ENCODE measurements at places on chromosomes 7 and 10.
A peak's percentile ranks its signal among the peaks of the same experiment; 100 is the strongest.

- DNase-seq, result peak; percentile 76
Observed at GRCh38 chr10:95214793-95215192, 20.8 kb downstream of the ACSM6 start.

DNA sequence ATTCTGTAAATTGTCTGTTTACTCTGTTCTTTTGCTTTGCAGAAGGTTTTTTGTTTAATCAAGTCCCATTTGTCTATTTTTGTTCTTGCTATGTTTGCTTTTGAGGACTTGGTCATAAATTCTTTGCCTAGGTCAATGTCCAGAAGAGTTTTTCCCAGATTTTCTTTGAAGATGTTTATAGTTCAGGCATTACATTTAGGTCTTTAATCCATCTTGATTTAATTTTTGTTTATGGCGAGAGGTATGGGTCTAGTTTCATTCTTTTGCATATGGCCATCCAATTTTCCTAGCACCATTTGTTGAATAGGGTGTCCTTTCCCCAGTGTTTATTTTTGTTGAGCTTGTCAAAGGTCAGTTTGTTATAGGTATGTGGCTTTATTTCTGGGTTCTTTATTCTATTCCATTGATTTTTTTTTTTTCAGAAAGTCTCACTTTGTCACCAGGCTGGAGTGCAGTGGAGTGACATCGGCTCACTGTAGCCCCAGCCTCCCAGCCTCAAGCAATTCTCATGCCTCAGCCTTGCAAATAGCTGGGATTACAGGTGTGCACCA is 11.6 kb upstream of the ENTPD7 start:
- DNase-seq, result no peak

- no peak for DNase-seq
Observed at GRCh38 chr7:16908561-16908960, 26.8 kb upstream of the AGR3 start.

- DNase-seq, result no peak
Observed at GRCh38 chr7:21893401-21893800, 52.3 kb downstream of the CDCA7L start.

- no peak for DNase-seq
Observed at GRCh38 chr7:36216063-36216684, 63.1 kb downstream of the EEPD1 start.

GRCh38 chr7:135128931-135129330 is 18.9 kb upstream of the TMEM140 start:
- no peak for DNase-seq

DNA sequence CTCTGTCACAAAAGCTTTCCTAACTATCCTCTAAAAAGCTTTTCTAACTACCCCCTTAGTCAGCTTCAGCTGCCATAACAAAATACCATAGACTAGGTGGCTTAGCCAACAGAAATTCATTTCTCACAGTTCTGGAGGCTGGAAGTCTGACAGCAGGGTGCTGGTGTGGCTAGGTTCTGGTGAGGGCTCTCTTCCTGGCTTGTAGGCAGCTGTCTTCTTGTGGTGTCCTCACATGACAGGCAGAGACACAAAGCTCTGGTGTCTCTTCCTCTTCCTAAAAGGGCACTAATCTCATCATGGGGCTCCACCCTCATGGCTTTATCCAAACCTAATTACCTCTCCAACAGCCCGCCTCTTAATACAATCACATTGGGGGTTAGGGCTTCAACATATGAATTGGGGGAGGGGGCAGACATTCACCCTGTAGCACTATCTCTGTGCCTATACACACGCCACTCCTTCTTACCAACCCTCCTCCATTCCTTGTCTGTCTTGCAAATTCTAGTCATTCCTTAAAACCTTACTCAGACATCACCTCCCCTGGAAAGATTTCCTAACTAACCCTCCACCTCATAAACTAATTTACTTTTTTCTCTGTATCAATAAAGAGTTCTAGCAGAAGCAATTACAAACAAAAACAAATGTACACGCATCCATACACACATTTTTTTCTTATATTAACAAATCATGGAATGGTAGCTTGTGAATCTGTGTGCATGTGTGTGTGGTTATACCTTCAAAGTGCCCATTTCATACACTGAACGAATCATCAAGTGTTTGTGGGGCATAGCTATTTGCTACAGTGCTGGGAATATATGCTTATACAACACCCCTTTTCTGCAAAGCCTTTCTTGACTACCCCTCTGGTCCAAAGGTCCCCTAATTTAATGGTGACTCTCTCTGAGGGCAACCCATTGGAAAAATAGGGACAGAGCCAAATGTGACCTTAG is 26.4 kb downstream of the RHOBTB1 start:
- no peak for DNase-seq

GRCh38 chr10:60171436-60172013 is 218.2 kb downstream of the ANK3 start:
- peak; percentile 5 for DNase-seq

- no peak for DNase-seq
Observed at GRCh38 chr7:6430271-6430940, 17.3 kb downstream of the DAGLB start.

GRCh38 chr7:47405286-47405904 is 176.5 kb downstream of the TNS3 start:
- DNase-seq, result no peak

DNA sequence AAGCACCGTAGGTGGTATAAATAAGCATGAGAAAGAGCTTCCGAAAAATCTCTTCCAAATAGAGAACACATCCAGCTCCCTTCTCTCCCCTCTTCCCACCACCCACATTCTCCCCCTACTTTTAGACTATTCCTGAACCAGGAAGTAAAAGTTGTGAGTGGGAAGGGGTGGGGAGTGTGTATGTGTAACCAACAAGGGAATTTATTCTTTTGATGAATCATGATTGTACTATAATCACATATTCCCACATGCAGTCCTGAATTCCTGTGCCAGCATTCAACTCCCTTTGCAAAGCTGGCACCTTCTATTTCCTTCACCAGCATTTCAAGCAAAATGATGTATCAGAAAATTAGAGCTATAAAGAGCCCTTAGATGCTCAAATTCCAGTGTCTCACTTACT is 230.6 kb upstream of the CHRM2 start:
- no peak for DNase-seq

- DNase-seq, result peak; percentile 24
Observed at GRCh38 chr7:70829221-70830059, 302.5 kb upstream of the GALNT17 start.

DNA sequence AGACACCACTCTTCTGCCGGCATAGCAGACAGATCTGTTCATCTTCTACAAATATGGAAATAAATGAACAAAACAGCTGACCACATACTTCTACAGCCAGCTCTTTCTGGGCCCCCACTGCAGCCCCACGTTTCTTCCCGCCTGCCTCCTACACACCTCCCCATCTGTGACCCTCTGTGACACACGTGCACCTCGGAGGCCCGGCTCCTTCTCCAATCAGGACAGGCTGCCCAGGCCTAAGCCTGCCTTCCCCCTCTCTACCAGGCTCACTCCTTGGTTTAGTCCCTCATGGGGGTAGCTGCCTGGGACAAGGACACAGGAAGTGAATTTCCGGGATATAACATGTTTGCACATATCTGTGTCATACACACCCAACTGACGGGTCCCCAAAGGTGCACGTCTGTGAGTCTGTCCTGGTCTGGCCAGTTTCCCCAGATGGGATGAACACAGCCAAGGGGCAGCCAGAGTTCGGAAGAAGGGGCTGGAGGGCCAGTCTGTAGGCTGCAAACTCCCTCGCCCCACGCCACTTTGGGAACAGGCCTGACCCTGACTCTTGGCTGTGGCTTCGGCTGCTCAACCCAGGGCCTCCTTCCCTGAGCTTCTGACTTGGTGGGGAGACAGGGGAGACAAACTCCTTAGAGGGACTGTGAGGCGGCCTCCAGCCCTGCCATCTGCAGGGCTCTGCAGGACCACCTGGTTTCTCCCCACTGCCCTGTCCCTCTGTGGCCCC is 30.3 kb downstream of the PITRM1 start:
- no peak for DNase-seq

DNA sequence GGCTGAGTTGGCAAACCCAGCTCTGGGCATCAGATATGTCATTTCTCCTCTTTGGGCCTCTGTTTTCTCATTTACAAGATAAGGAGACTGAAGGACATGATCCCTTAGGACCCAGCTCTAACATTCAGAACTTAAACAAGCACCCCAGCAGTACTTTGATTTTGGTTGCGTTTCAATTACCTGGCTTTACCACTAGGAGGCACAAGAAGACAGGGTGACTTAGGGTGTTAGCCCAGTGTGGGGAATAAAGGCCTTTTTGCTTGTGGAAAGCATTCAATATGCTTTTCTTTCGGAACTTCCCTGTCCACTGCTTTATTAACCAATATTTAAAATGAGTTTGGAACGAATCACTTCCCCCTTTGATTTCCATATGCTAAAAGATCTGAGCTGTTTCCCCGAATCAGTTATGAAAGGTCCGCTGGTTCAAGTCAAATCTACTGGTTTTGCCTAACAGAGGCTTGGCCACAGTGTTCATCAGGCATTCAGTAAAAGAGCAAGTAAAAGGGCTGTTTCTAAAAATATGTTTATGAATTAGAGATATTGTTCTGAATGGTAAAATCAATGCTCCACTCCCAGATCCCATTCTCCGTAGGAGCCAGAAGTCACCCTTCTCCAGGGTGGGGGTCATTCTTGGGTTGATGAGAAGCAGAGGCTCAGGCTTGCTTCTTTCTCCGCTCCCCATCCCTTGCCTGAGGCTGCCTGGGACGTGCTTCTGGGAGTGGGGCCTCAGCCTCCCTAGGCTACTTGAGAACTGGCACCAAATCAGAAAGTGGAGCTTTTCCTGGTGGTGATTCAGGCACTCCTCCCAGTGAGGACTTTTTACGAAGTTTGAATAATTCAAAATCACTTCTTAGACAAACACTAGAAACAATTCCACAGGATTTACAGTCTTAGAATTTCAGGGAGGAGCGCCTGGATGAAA is 105.5 kb downstream of the MYOF start:
- DNase-seq, result peak; percentile 92

Data from NCI-H510A treated with DMSO at 0.1 percent for 48 hours (cell line).